ENCODE measurements at places on chromosomes 3 and 15. TPM values are rescaled to one million over a fixed set of nuclear protein-coding genes. Genes with fewer than 3 reads are reported as not detected.

The FILIP1L gene
- 1.4 TPM for total RNA-seq

The RAMAC gene
- 26.4 TPM for total RNA-seq

The GOLGA6A gene
- not detected for total RNA-seq

The HDAC11 gene
- 2.1 TPM for total RNA-seq

DNA sequence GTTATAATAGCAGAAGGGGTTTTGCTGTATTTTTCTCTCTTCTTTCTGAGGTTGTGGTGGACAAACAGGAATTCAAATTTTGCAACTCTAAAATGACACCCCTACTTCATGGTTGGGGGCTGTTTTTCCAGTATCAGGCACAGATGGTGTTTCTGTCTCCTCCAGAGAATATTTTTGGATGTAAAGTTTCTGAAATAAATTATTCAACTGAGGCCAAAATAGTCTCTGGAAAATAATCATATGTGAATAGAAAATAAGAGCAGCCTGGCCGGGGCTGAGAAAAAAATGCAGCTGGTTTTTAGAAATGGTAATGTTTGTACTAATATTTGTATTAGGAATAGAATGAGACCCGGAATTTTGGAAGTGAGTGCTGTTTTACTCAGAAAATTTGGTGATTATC, 121.3 kb upstream of the ADAMTS9 start:
- DNase-seq = no peak

DNA sequence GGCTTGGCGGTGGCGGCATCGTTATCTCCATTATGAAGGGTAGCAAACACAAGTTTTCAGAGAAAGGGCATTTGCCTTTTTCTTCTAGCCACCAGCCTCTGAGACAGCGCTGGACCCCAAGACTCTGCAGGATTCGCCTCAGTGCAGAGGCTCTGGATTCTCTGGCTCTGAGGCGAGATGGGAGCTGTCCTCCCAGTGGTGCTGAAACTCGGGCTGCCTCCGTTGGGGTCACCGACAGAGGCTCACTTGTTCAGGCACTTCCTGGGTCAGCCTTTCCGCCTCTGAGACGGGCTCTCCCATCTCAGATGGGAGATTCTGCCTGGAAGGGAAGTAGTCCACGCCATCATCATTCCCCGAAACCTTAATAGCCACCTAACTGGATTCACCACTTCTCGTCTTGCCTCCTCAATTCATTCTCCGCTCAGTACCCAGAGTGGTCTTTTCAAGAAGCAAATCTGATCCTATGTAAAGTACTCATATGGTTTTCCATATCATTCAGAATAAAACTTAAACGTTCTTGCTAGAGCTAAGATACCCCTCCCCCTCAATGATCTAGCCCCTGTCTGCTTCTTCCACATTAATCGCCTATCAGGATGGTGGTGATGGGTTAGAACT, 76.9 kb downstream of the RHCG start:
- DNase-seq = peak; percentile 88

- no peak for DNase-seq
Observed at GRCh38 chr3:128180436-128180835, 27.2 kb downstream of the EEFSEC start.

DNA sequence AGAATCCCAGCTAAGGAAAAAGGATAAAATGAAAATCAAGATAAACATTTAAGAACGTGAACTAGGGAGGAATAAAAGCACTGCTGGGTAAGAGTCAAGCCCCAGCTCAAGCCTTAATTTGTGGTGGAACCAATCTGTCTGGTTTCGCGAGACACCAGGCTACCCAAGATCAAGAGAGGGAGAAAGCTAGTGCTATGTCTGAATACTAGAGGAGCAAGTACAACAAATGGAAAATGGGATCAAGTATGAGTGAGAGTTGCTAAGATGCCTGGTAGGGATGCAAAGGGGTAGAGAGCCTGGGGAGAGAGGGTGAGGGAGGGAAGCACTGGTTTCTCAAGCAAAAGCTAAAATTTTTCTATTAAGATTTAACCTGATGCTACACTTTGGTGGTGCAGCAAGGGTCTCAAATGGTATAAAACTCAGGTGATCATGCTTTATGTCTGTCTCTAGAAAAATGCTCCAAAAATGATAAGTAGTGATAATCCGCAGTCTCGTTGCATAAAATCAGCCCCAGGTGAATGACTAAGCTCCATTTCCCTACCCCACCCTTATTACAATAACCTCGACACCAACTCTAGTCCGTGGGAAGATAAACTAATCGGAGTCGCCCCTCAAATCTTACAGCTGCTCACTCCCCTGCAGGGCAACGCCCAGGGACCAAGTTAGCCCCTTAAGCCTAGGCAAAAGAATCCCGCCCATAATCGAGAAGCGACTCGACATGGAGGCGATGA, 1.7 kb upstream of the SETD5 start:
- DNase-seq = peak; percentile 60

DNA sequence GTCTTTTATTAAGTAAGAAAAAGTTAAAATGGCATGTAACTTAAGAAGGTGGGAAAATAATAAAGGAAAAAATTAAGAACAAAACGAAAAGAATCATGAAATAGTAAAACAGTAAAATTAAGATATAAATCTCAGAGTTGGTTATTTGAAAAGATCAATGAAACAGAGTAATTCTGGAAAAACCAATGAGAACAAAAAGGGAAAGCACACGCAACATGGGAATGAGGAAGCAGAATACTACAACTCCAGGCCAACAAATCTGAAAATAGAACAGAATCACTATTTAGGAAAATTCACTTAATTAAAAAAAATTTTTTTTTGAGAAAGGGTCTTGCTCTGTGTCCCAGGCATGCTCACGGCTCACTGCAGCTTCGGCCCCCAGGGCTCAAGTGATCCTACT, 30.7 kb downstream of the WHAMM start:
- DNase-seq = no peak

GRCh38 chr15:64112904-64113303, 17.1 kb downstream of the SNX1 start:
- no peak for DNase-seq

DNA sequence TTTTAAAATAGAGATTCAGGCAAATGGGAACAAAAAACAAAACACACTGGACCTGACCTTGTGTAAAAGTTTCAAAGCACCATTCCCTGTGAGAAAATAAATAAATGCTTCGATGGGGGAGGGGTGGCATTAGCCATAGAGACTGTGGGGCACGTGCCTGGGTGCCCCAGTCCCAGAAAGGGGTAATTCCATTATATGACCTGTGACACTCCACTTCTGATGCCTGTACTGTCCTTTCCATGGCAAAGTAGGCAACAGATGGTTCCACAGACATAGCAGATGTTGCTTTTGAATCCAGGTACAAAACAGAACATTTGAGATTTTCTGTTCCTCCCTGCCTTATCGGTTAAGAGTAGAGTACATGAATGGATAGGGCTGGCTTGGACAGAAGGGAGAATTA, 3.9 kb downstream of the PHLDB2 start:
- DNase-seq = no peak

GRCh38 chr3:116445311-116445841, at the start of gene LSAMP:
Gene LSAMP, minus strand, starts transcription at chr3:116445487.
- DNase-seq = no peak

- DNase-seq = no peak
Observed at GRCh38 chr3:150407808-150408220, 284 bp upstream of the TSC22D2 start.

DNA sequence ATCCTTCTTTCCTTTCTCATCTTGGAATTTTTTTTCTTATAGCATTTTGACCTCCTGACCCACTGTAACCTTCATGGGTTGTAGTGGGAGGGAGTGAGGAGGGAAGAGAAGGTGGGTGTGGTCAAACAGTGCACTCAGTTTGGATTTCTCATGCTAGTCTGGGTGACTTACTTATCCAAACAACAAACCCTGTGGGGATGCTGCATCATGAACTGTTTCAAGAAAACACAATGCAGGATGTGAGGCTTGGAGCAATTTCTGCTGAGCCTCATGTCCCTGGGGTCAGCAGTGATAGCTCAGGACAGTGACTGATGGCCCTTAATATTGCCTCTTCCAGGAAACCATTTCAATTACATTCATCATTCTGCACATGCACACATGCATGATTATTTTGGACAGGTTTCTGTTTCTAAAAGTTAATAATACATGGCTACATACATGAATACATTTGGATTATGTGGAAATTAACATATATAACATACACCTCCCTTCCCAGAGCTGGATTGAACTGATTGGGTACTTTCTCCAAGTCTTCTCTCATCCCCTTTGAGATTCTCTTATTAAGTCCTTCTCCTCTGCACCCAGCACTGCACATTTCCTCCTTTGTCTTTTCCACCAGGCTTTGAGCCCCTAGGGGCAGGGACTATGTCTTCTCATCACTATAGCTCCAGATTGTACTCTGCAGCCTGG, 61.2 kb downstream of the ADAMTSL3 start:
- DNase-seq = no peak

DNA sequence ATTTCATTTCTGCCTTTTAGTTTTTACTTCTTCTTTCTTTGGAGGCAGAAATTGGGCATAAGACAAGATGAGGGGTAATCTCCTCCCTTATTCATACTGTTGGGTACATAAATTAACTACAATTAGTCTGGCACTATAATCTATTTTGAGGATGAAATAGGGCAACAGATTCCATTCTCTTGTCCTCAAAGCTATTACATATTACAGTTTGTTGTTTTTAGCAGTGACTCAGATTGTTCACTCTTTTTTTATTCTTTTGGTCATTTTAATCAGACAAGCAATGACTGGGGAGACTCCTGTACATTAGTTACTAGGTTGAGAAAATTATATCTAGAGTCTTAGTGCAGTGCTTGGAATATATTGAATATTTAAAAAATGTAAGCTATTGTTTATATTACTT, 556.0 kb downstream of the OTOL1 start:
- DNase-seq = no peak

Data from activated CD4-positive, alpha-beta T cell treated with anti-CD3 and anti-CD28 coated beads, Interleukin-2, amount 10 ng/mL, durations not matched to agents 24 days and 14 days (primary cell).